ENCODE measurements at places on chromosomes 11 and 22. TPM values are rescaled to one million over a fixed set of nuclear protein-coding genes. Genes with fewer than 3 reads are reported as not detected.

GRCh38 chr11:96579656-96580055 is 189.8 kb downstream of the JRKL start:
- DNase-seq, result no peak
- no peaks in the 10 kb centered on the region for H3K27me3 ChIP-seq
- H3K36me3 ChIP-seq, result no peaks in the 10 kb centered on the region
- H3K27ac ChIP-seq, result no peak overlapping the region

GRCh38 chr11:83480811-83481210 is 194.6 kb upstream of the CCDC90B start:
- DNase-seq, result no peak
- no peak overlapping the region for H3K4me3 ChIP-seq
- H3K4me1 ChIP-seq, result peaks cover 13% of the 10 kb centered on the region
- no peak overlapping the region for H3K27ac ChIP-seq
- no peaks in the 10 kb centered on the region for H3K36me3 ChIP-seq
- H3K27me3 ChIP-seq, result no peaks in the 10 kb centered on the region

- H3K27ac ChIP-seq, result no peak overlapping the region
- H3K36me3 ChIP-seq, result no peaks in the 10 kb centered on the region
- H3K27me3 ChIP-seq, result peaks cover 38% of the 10 kb centered on the region
- peak overlapping the region; percentile 46 for H3K4me3 ChIP-seq
- H3K4me1 ChIP-seq, result peaks cover 3% of the 10 kb centered on the region
These were observed 551 bp upstream of the DEUP1 start for GRCh38 chr11:93329936-93330445.

DNA sequence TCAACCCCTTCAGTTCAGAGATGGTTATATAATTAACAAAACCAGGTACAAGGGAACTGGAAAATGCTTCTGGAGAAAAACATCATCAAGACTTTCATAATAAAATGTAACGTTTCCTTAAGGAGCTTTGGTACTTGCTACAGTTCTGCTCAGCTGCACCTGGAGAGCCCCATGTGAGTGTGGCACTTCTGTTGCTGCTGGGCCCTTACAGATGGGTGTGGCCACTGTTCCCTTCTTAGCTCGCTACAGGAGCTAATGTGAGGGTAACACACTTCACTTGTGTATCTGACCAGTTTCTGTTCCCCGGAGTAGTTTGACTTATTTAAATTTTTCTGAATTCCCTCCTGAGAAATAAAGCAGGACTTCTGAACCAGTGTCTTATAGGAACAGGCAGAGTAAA is 4.0 kb downstream of the POU2AF3 start:
- no peak for DNase-seq
- peaks cover 54% of the 10 kb centered on the region for H3K27me3 ChIP-seq
- no peak overlapping the region for H3K4me3 ChIP-seq

GRCh38 chr22:25853501-25854284 is 111.7 kb downstream of the MYO18B start:
- no peaks in the 10 kb centered on the region for H3K4me1 ChIP-seq
- no peaks in the 10 kb centered on the region for H3K36me3 ChIP-seq
- H3K27me3 ChIP-seq, result no peaks in the 10 kb centered on the region
- DNase-seq, result peak; percentile 13
- no peak overlapping the region for H3K27ac ChIP-seq
- no peak overlapping the region for H3K4me3 ChIP-seq

DNA sequence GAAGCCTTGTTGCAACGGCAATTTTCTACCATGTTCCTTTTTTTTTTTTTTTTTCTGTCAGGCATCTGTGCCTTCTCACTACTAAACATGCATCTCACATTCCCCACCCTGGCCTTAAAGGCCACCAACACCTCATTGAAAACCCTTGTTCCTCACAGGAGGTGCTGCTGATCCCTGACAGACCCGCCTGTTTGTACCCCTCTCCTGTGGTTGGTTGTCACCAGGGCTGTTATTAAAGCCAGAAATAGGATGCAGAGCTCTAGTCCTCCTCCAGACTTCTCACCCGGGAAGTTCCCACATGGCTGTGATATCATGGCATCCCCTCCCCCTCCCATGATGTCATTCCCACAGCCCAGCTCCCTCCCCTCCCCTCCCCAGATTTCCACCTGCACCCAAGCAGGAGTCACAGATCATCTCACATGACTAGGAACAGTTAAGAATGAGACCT is 302.8 kb upstream of the NCAM1 start:
- DNase-seq, result no peak
- H3K27ac ChIP-seq, result no peak overlapping the region
- H3K4me1 ChIP-seq, result peaks cover 11% of the 10 kb centered on the region
- no peaks in the 10 kb centered on the region for H3K36me3 ChIP-seq
- no peak overlapping the region for H3K4me3 ChIP-seq
- H3K27me3 ChIP-seq, result no peaks in the 10 kb centered on the region

- no peak overlapping the region for H3K4me3 ChIP-seq
- no peaks in the 10 kb centered on the region for H3K4me1 ChIP-seq
- no peak for DNase-seq
- H3K27me3 ChIP-seq, result no peaks in the 10 kb centered on the region
- no peak overlapping the region for H3K27ac ChIP-seq
These were observed 32.5 kb upstream of the POLD3 start for GRCh38 chr11:74559934-74560309.

- H3K27ac ChIP-seq, result no peak overlapping the region
- no peak for DNase-seq
- H3K36me3 ChIP-seq, result no peaks in the 10 kb centered on the region
- no peaks in the 10 kb centered on the region for H3K27me3 ChIP-seq
- H3K4me3 ChIP-seq, result no peak overlapping the region
These were observed 423.1 kb downstream of the SHANK2 start for GRCh38 chr11:70829134-70829885.

Gene OR52H1
- total RNA-seq, result not detected

Gene HOATZ
- total RNA-seq, result not detected

Gene FAM227A
- total RNA-seq, result 32.7 TPM

Gene MYRF
- total RNA-seq, result 5.8 TPM

Gene CECR2
- 67.8 TPM for total RNA-seq
